ENCODE measurements at places on chromosomes 3 and 15.
A peak's percentile ranks its signal among the peaks of the same experiment; 100 is the strongest.

- DNase-seq, result peak; percentile 66
Observed at GRCh38 chr3:150956376-150956775, 16.2 kb downstream of the CLRN1 start.

DNA sequence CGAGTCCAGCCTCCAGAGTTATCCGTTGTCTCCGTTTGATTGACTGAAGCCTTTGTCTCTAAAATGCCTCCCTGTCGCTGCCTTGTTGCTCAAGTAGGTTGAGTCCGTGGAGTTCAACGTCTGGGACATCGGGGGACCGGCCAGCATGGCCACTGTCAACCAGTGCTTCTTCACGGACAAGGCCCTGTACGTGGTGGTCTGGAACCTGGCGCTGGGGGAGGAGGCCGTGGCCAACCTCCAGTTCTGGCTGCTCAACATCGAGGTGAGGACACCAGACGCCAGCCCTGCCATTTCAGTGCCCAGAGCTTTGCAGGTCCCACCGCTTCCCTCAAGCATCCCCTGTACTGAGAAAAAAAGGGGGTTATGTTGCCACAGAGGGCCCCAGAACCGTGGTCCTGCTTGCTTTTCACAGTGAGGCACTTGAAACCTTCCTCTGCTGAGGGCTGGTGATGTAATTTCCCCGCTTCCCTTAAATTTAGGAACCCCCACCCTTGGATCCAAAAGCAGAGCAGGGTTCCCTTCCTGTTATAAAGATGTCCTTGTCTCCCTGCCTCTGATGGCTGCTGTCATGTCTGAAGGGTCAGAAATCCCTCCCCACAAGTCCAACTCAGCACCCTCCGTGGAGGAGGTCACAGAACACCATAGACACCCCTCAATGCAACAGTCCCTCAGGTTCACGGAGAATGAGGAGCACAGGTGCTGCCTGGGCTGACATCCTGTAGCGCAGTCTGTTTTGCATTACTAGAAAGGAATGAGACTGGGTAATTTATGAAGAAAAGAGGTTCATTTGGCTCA is 105.7 kb downstream of the LRRK1 start:
- DNase-seq, result no peak

DNA sequence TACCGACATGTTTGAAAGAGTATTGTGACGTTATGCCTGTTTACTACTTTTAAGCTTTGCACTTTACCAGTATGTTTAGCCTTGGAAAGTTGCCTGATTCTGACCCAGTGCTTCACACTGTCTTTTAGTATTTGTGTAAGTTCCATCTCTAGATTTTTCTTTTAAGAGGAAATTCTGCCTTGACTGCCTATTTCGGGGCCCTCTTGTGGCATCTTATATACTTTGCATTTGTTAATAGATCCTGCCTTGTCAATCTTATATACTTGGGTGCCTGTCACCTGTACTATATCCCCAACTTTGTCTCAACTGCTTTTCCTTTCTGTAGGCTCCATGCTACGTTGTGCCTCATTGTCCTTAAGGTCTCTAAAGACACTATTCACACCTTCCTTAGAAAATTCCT is 244.6 kb downstream of the STXBP5L start:
- DNase-seq, result peak; percentile 23

DNA sequence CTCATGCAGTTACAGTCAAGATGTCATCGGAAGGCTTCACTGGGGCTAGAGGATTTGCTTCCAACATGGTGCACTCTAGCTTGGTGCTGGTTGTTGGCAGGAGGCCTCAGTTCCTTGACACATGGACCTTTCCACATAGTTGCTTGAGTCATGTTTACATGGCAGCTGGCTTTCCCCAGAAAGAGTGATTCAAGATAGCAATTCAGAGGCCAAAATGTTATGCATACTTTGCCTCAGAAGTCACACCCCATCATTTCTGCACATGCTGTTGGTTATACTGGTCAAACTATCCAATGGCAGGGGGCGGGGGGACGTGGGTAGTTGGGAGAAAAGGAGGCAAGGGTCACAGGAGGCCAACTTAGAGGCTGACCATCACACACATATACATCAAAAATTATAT is 58.7 kb downstream of the FOXB1 start:
- DNase-seq, result peak; percentile 35

DNA sequence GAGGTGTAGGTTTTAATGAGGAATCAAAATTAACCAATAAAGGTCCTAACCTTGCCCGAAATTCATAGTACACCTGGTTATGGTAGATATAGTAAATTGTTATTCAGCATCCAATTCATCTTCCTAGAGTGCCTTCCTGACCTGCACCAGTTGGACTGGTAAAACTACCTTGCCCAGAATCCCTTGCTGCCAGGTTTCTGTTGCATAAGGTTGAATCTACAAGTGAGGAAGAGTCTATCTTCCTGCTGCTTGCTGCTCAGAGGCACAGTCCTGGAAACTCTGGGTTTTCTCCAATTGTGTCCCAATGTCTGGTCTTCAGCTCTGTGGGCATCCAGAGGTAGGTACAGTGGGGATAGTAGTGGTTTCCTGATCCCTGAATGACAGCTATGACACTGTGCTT is 17.3 kb downstream of the CCDC54 start:
- no peak for DNase-seq

DNA sequence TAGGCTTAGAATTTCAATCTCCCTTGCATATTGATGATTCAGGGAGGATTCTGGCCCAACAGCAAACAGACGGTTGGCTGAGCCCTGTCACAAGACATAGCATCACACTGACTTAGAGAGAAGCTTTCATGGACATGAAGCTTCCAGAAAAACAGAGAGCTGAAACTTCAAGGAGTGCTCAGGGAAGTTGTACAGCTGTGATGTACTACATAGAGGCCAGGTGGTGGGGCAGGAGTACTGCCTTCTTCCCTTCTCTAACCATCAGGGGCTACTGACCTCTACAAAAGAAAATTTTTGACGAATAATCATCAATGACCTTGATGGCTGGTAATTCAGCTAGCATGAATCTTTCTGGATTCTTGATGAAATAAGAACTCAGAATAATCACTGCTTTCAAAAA is 378.5 kb downstream of the ERC2 start:
- no peak for DNase-seq

- no peak for DNase-seq
Observed at GRCh38 chr3:52202384-52203077, 4.6 kb downstream of the ALAS1 start.

DNA sequence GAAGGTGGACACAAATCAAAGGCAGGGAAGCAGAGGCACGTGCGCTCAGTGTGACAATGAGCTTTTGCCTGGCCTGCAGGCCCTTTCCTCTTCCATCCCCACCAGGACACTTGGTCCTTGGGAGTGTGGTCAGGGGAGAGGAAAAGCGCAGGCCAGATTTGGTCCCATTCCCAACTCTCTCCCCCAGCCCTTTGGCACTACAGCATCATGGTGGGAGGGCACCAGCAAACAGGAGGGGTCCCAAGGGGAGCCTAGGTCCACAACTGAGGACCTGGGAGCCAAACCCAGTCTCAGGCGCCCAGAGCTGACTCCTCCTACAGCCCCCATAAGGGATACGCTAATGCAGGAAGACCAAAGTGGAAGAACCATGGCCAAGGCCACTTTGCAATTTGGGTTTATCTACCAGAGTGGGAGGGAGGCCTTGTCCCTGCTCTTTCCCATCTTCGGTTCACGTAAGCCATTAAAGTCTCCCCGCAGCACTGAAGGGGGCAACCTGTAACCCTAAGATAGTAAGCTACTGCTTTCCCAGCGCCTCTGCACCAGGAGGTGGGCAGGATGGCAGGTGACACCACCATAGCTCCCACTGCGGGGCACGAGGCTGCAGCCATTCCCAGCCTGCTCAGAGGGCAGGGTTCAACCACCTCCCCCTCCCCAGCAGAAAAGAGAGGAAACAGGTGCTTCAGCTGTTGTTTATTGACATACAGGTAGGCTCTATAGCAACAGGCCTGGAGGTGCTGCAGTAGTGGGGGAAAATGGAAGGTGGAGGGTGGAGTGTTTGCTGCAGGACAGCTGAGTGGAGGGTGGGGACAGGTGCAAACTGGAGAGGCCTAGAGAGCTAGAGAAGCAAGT is 993 bp upstream of the GRAMD2A start:
- DNase-seq, result no peak

DNA sequence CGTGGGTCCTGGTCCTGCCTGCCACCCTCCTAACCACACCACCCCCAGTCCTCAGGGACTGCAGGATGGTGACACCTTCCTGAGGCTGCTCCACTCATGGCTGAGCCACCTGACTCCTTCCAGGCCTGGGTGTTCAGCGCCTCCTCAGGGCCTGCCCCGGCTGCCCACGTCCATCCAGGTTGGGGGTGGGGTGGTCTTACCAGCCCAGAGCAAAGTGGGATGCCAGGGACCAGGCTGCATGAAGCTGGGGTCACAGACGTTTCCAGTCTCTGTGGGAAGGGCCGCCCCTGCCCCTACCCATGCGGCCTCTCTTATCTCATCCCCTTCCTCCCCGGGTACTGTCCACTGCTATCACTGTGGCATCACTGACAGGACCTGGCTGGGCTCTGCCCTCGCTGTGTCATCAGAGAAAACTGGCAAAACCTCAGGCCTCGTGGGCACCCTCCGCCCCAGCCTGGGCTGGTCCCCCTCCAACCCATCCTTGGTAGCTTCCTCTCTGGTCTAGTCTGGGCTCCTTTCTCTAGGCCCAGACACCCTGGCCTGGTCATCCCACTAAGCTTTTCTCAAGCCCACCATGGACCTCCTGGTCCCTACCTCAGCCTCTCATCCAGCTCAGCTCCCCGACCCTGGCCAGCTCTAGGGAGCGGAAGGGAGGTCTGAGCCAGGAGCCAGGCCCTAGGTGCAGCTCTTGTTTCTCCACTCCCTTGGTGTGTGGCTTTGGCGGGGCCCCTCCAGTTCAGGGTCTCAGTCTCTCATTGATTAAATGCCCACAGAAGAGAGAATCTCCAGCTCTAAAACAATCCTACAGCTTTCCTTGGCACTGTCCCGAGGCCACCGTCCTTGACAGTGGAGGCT is 32.9 kb downstream of the WNT7A start:
- DNase-seq, result no peak

- DNase-seq, result no peak
Observed at GRCh38 chr3:6282918-6283317, 578.0 kb upstream of the GRM7 start.

DNA sequence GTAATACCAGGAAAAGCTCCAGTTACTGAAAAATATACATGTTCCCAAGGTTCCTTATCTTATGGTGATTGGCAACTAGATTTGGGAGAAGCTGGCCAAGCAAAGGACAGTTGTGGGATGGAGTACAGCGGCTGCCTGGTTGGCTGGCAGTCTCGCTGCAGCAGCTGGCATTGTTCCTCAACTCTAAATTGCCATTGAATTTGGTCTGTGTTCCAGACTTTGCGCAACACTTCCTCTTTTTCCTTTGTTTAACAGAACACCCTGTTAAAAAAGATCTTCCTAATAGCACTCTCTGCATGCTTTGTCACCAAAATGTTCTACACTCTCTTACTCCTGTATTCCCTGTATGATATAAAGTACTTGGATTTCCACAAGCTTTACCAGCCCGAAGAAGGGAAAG is 420.6 kb upstream of the RBMS3 start:
- DNase-seq, result no peak

- DNase-seq, result no peak
Observed at GRCh38 chr3:32963871-32964270, 12.4 kb downstream of the CCR4 start.

GRCh38 chr3:11116336-11117059 is 37.8 kb upstream of the HRH1 start:
- DNase-seq, result no peak

- DNase-seq, result no peak
Observed at GRCh38 chr3:58353722-58354553, 21.2 kb downstream of the PXK start.

DNA sequence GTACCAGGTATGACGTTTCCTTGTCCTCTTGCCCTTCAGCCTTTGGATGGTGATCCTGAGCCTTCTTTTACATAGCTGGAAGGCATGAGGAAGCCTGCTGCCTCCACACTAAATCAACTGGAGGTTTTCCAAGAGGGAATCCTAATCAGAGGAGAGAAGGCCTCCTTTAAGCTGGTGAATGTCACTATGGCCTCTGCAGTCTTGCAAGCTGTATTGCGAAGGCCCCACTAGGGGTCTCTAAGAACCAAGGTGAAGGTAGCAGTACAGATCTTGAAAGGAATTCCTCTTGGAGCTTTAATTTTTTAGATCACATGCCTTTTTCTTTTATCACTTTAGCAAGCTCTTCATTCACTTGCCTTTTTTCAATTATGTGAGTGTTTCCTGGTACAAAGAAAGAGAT is 119.2 kb downstream of the GHSR start:
- no peak for DNase-seq

DNA sequence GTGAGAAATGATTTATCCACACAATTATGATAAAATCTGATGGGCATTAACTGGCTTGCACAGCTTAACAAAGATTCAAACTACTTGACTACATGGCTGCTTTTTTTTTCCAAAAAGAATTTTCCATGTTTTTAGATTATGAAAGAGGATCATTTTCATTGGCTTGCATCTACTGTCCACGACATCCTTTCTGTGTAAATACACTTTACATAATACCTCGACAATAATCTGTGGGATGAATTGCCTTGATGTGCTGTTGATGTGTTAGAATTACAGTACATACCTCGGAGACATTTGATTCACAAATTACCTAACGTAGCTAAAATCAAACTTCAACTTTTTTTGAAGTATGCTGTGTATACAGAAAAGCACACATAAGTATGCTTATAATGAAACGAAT is 104.4 kb downstream of the PPP2R3A start:
- DNase-seq, result no peak

DNA sequence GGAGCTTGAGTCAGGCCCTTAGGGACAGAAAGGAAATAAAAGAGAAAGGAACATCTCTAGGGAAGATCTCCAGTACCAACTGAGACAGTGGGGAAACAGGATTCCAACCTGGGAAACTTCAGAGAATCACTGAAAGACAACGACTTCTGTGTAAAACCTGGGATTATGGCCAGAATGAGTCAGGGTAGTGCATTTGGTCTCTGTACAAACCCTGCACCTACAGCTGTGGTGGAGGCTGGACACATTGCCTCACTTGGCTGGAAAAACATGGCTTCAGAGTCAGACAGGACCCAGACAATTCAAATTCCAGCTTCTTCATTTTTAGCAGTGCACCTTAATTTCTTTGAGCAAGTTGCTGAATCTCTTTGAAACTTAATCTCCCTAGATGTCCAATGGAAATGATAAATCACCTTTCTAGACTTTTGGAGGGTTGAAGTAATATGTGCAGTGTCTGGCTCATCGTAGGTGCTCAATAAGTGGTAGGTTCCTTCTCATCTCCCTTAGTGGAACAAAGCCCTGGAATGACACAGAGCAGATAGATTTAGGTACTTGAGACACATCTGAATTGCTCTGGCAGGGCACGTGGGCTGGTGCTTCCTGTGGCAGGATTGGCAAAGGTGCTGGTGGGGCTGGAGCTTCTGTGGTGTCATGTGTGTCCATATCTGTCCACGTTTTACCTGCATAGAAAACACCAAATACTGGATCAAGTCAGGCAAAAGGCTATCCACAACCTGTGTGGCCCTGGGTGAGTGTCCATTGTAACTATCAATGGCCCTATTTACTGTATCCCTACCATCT is 6.1 kb upstream of the CLSTN2 start:
- no peak for DNase-seq

GRCh38 chr3:160671995-160672394 is 5.0 kb upstream of the ARL14 start:
- DNase-seq, result no peak
